ENCODE measurements at places on chromosomes 3 and 15.

DNA sequence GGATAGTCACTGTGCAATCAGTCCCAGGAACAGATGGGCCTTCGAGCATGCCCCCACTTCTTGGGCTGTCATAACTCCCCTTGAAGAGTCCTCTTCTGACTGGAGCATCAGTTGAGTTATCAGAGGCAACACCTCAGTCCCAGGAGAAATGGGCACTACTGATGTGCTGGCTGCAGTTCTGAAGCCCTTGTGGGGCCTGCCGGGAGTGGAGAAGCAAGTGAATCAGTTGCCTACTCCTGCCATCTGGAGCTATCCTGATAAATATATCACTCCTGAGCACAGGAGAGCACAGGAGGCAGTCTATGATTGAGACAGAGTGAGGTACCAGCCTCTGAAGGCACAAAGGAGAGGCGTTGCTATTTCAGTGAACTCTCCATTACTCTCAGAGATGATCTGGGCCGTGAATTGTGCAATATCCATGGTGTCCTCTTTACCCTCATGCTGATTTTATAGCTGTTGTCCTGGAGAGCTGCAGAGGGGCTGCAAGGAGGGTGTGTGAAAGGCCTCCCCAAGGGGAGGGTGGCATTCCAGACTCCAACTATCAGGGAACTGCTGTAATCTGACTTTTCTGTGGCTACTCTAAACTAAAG lies 344.2 kb upstream of the ROPN1 start:
- no peak for DNase-seq

GRCh38 chr15:59333401-59334075 lies 39.1 kb downstream of the MYO1E start:
- DNase-seq, result no peak

DNA sequence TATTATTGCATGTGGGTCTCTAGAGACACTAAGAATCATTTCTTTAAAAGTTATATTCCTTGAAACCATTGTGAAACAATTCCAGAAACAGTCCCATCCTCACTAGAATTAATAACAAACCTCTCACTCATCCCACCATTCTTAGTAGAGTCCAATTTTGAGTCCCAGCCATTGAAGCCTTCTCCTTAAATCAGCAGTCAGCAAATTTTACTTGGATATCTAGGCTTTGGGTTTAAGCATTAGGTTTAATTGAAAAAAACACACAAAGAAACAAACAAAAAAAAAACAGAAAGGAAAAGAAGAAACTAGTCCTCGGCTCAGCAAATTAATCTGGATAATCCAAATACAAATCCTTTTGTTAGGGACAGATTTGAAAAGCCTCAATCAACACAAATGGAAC lies 109.3 kb downstream of the LRRC3B start:
- no peak for DNase-seq

- no peak for DNase-seq
Measured at GRCh38 chr3:149801195-149801594, 8.8 kb upstream of the ANKUB1 start.

DNA sequence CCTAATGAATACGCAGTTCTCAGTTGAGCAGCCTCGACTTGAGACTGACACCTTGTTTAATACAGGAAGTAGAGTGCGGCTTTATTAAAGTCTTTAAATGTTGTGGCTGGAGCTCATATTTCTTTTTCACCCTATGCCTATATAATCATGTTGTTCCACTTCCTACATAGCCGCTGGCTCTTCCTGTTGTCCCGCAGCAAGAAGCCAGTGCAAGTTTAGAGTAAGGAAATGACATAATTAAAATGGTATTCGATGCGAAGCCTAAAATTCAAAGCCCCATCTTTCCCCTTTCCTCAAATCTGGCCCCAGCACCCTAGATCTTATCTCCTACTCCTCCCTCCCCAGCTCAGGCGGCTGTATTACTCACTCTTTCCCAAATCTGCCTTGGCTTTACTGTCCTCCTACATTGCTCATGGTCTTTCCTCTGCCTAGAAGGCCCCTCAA lies 7.5 kb upstream of the PHLDB2 start:
- DNase-seq, result peak; percentile 49

All from amniotic stem cell (primary cell).